ENCODE measurements at places on chromosomes 7 and 10.

DNA sequence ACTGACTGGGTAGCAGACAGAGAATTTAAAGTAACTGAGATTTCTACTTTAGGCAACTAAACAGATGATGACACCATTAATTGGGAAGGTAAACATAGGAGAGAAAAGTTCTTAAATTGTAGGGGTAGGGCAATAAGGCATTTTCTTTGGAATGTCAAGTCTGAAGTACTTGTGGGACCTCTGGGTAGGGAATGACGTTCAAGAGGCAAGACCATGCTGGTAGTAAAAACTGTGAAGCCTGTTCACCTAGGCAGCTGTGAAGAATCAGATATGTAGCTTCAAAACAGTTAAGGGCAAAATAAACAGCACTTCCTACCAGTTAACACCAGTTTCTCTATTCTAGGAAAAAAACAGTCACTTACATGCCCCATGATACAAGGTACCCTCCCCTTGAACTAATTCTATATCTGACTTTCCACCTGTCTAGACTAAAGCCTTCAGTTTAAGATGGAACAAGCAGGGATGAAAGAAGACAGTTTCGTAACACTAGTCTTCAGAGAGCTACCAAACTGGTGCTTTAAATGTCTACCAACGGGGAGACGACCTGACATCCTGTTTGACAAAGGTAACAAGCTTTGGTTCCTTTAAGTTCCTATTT, 63.1 kb upstream of the KCNIP2 start:
- no peak for DNase-seq

DNA sequence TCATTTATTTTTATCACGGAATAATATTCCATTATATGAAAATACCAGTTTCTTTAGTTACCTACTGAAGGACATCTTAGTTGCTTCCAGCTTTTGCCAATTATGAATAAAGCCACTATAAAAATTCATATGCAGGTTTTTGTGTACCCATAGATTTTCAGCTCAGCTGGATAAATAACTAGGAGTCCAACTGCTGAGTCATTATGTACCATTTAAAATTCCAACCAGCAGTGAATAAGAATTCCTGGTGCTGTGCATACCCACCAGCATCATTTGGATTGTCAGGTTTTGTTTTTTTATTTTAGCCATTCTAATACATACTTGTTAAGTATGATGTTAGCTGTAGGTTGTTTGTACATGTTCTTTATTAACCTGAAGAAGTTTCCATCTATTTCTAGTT, 14.5 kb downstream of the FAM24B start:
- DNase-seq = peak; percentile 55

DNA sequence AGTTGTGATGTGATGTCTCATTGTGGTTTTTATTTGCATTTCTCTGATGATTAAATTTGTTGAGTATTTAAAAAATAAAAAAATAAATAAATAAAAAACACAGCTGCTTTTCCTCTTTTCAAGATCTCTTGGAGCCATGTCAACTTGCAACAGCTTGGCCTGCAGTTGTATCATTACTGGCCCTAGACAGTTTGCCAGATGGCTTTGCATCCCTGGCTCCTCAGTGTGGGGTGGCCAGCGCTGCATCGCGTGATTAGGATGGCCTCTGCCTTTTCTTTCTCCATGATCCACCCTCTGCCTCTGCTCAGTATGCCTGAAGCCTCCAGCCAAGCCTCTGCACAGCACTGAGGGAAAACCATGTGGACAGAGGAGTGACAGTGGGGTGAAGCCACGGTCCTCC, 96.8 kb downstream of the PPP1R3C start:
- peak; percentile 65 for DNase-seq

DNA sequence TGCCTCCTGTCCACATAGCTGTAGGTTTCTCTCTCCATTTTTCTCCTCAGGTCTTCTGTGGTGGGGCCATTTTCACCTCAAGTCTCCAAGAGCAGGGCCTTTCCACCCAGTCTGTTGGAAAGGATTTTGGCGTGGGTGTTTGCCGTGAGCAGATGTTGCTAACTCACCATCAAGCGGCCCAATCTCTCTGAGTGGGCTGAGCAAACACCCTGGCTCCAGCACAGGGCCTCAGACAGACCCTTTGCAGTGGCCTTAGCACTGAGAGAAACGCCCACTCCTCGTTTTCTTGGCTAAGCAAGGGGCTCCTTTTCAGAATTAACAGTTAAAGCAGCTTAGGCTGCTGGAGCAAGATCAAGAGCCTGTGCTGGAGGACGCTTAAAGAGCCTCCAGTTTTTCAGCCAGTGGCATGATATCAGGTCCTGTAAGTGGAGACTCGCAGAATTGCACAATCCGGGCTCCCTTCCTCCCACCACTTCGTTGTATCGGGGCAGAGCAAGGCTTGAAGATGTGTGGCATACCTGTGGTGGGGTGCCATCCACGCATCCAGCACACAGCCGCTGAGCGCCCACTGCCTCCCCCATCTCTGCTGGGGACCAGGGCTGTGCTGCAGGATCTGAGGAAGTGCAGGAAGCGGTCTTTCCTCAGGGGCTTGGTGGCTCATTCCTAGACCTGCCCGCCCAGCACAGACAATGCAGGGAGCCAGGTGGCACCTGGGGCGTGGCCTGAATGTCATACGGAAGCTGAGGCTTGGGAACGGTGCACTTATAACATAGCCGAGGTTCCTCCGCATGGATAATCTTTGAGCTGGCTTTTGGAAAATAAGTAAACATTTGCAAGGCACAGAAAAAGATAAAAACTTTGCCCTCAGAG, 142.7 kb downstream of the ADARB2 start:
- no peak for DNase-seq

- DNase-seq = peak; percentile 77
Observed at GRCh38 chr10:13758312-13758711, 171.5 kb downstream of the PRPF18 start.

- DNase-seq = no peak
Observed at GRCh38 chr7:47946581-47947354, 1.5 kb downstream of the PKD1L1 start.

DNA sequence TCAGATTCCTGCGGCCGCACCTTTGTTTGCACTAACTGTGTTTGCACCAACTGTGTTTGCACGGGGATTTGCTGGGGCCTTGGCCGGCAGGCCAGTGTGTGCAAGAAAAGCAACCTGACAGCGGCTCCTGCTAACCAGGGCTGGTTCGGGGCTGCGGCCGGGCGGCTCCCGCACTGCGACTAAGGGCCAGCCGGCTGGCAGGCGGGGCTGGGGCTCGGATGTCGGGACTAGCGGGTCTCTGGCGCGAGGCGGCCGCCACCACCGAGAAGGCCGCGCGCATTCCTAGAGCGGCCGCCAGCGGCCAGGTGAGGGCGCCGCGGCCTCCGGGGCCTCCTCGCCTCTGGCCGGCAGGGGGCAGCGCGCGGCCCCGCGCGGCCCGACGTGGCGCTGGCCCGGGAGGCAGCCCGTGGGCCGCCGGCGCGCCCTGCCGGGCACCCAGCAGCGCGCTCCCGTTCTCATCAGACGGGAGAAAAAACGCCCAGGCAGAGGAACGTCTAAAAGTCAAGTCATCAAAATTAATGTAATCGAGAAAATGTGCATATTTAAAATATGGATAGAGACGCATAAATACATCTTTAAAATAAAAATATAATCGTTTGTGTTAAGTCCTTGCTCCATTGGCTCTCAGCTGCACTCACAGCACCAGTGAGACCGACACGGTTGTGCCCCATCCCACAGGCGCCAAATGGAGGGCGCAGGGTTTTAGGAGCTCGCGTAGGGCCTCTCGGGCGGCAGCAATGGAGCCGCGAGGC, 38.5 kb downstream of the ZNF777 start:
- peak; percentile 52 for DNase-seq

DNA sequence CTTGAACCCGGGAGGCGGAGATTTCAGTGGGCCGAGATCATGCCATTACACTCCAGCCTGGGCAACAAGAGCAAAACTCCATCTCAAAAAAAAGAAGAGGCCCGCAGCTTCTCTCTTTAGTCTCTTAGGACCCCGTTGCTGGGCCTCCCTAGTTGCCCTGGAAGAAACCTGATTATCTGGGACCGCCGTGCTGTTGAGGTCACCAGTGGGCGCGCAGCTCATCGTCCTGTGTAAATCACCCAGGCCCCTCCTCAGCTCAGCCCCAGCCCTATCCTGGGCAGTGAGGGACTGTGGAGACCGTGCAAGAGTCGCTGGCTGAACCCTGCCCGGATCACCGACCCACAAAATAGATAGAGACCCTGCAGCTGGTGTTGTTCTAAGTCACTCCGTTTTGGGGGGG, 85.0 kb downstream of the UNCX start:
- DNase-seq = no peak

DNA sequence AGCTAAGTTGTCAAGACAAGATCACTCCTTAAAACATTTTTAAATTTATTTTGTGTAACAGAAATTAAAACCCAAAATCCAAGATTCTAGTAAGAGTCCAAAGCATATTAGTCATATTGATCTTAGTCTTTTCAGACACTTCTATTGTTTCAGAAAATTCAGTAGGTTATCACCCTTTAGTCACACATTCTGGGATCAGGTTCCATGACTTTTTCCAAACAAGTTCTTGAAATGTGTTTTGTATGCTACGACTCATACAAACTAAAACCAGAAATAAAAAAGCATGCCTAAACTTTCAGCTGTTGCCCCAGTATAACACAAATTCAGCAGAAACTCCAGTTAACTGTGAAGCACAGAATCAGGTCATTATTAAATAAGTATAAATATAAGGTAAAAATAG, 10.7 kb downstream of the SEMA3D start:
- DNase-seq = peak; percentile 62

GRCh38 chr10:132480356-132480755, 57.2 kb upstream of the INPP5A start:
- DNase-seq = no peak

GRCh38 chr10:51270936-51271530, 196.7 kb downstream of the PRKG1 start:
- peak; percentile 84 for DNase-seq

DNA sequence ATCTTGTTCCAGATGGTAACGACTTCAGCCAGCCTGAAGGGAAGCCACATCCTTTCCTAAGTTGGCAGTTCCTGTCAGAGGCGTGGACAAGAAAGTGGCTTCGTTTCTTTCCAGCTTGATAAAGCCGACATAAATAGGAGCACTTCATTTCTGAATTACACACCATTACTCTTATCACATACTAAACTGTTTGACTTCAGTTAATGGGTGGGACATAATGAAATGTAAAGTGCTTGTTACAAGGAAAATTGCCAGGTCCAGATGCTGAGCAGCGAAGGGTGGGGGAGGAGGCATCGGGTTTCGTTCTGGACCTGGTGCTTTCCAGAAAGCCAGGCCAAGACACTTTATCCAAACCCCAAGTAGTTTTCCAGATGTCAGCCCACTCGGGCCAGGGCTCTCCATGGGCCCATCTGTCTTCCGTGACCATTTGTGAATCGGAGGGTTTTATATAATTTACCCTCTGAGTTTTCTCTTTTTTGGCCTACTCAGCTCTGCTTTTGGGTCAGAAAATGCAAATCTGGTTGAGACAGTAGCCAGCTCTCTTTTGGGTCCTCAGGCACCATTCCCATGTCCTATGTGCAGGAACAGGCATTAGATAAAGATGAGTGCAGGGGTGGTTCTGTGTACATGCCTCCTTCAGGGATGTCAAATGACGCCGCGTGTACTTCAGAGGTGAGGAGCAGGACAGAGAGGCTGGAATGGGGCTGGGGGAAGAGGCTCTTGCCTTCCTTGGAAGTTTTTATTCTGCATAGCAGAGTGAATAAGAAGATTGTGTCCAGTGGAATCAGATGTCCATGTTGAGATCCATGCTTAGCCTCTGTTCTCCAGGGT, 90.2 kb downstream of the TACC2 start:
- DNase-seq = no peak

- no peak for DNase-seq
Observed at GRCh38 chr10:80077869-80078447, 507 bp upstream of the TMEM254 start.

DNA sequence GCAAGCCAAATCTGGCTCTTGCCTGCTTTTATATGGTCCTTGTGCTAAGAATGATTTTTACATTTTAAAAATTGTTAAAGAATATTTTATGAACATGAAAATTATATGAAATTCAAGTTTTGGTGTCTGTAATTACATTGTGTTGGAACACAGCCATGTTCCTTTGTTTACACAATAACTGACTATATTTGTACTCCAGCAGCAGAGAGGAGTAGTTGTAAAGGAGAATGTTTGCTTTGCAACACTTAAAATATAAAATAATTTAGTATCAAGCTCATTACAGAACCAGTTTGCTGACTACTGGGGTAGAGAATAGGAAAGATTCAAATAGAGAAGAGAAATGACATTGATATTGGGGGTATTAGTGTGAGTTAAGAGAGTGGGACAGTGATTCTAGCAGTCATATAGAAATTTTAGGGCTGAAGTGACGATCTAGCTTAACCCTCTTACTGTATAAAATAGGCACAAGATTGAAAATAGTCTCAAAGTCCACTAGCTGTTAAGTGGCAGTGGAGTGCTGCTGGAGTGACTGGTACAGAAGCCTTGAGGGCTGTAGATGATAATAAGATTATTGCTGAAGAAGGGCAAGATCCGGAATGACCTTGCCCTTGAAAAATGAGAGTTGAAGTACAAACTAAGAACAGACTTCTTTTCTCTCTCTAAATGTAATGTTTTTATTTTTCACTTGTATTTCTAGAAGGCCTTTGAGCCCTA, 28.2 kb downstream of the SGPL1 start:
- DNase-seq = no peak
